Chondrocyte (in vitro differentiated cells): ENCODE measurements at places on chromosomes 12 and 14. TPM values are rescaled to one million over a fixed set of nuclear protein-coding genes. Genes with fewer than 3 reads are reported as not detected.

- peak; percentile 83 for DNase-seq
Observed at GRCh38 chr12:74292351-74293194, 245.1 kb upstream of the ATXN7L3B start.

Gene IQSEC3
- 0.41 TPM in 1 of 3 replicates, not detected in the others for total RNA-seq

DNA sequence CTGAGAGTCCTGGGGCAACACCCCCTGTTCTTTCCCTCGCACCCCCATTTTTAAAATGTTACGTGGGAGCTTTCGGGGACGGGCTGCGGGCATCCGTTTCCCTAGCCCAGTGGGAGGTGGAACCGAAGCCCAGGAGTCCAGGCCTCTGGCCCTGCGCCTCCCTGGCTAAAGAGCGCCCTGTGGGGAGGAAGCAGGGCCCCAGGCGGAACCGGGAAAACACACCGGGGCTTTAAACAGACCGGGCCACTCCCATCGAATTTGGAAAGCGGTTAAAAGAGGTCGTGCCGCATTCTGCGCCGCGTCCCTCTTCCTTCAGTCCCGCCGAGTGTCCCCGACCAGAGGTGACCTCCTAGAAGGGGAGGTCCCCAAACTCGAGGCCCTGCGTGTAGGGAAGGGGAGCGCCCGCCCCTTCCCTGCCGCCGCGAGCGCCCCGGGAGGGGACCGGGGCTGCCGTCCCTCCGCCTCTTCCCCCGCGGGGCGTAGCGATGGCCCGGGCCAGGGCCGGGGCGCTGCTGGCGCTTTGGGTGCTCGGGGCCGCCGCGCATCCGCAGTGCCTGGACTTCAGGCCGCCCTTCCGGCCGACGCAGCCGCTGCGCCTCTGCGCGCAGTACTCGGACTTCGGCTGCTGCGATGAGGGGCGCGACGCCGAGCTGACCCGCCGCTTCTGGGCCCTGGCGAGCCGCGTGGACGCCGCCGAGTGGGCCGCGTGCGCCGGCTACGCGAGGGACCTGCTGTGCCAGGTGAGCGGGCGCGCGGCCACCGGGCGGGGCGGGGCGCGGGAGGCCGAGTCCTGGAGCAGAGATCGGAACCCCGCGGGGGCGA lies at the start of gene HHIPL1:
HHIPL1 (plus strand) TSS at position 407 of the 822 bp plus-strand sequence; CDS start at position 486, 79 bp downstream.
- DNase-seq, result no peak

GRCh38 chr14:51424041-51424440 lies 184.0 kb downstream of the TMX1 start:
- no peak for DNase-seq

Gene KLHL33
- not detected in 3 replicates for total RNA-seq

GRCh38 chr12:18261273-18261672 lies at the start of gene PIK3C2G:
Gene PIK3C2G, plus strand, starts transcription at chr12:18261518. Its CDS starts 20,564 bp downstream, at chr12:18282082.
- no peak for DNase-seq

- no peak for DNase-seq
Observed at GRCh38 chr12:72100854-72101253, 162.2 kb downstream of the TPH2 start.

DNA sequence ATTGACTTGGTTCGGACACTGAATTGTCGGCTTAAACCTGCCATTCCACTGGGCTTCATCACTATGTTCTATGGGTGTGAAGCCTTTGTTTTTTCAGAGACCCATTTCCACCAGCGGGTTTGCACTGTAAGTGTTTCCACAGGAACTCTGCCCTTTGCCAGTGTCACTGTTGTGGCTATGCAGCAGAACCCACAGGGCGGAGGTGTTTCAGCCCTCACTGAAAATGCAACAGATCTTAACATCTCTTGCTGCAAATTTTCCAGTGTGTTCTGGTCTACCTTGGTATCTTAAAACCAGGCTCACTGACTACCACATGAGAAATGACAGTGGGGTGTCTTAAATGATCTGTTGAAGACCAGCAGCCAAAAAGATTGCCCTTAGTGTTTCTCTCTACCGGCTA lies 21.1 kb downstream of the PRKCH start:
- no peak for DNase-seq

DNA sequence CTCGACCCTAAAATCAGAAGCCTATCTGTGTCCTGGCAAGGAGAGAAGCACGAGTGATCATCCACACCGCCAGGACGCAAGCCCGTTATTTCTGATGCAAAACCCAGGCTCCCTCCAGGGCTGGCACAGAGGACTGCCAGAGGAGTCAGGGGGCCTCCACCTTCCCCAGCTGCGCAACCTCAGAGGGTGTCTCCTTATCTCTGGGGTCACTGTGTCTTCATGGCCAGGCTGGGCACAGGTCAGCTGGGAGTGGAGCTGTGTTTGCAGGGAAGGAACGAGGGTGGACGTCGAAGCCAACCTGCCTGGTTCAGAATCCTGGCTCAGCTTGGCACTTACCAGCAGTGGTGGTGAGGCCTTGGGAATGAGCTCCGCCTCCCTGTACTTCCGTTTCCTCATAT lies 12.0 kb upstream of the SERPINA3 start:
- DNase-seq, result peak; percentile 58

Gene PTGDR
- total RNA-seq, result 0.07 TPM in 1 of 3 replicates, not detected in the others

Gene SPRYD4
- 1.5 to 2.7 TPM (median 1.6 TPM) in 3 replicates for total RNA-seq

GRCh38 chr12:1217191-1217949 lies 226.3 kb downstream of the ERC1 start:
- DNase-seq, result no peak

DNA sequence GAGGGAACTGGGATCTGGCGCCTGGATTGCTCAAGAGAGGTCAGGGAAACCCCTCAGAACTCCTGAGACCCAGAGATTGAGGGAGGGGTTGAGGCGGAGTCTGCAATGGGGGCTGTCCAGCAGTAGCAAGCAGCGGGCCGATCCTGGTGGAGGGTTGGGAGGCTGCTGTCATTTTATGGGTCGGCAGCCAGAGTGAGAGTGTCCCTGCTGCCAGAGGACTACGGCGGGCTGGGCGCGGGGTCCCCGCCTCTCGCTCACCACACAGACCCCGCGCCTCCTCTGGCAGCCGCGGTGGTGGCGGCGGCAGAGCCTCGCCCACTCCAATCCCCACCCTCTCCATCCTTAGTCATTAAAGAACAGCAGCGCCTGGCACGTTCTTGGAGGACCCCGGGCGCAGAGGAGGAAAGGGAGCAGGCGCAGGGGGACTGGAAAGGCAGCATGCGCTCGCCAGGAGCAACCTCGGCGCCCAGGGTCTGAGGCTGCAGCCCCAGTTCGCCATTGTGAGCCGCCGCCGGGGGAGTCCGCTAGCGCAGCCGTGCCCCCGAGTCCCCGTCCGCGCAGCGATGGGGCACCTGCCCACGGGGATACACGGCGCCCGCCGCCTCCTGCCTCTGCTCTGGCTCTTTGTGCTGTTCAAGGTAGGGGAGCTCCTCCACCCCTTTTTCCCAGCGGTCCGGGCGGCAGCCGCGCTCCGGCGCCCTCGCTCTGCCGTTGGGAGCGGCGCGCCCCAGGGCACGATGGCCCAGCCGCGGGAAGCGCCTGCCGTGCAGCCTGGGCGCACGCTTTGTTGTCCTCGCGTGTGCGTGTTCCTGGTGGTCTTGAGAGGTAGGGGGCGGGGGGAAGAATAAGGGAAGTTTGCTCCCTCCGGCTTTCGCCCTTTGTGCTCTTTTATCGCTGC lies at the start of gene PTPRO:
PTPRO (plus strand) TSS at position 345 of the 898 bp plus-strand sequence.
- no peak for DNase-seq

DNA sequence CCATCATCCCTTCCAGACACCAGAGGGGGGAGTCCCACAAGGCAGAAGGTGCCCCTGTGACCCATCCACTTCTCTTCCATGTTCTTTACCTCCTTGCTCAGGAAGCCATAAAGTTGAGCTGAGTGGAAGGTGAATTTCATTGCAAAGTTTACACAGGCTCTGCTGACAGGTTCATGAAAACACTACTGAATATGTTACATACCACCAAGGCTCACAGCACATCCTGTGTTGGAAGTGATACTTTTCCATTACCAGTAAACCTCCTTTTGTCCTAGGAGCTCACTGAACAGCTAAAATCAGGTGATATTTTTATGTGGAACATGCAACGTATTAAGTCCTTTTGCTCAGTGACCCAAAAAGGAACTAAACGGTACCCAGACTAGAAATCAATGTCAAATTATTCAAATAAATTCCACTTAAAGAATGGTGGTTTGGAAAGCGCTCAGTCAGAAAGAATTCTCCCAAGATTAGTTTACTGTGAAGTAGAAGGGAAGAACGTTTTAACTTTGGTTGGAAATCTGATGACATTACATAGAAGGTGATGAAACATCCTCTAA lies 196.2 kb upstream of the NUDT4 start:
- no peak for DNase-seq

- DNase-seq, result no peak
Observed at GRCh38 chr12:106342397-106343213, 14.9 kb upstream of the POLR3B start.

DNA sequence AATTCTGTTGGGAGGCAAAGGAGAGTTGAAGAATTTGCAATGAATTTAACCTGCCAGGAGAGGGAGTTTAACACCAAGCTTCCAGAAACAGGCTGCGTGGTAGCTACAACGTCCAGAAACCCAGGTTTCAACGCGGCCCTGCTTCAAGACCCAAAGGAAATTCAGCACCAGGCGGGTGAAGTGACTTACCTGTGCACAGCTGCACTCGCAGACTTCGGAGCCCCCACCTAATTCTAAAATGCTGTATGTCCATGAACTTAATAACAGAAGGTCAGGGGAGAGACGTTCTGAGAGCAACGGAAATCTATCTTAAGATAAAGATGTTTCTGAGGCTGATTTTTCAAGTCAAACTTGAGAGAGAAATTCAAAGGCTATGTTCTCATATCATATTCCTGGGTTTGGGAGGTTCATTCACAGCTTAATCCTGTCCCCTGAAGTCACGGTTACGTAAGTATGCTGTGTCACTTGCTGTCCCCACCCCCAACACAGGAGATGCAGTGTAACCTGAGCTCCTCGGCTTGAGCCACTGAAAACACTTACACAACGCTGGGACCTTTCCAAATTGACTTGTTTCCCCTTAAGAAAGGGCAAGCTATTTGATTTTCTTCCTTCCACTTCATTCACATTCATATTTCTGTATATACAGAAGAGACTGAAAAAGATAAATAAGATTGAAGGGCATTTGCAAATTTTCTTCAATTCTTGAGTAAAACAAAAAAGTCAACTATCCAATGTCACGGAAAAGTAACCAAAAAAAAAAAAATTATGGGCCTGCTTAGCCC lies 22.7 kb downstream of the CLIP1 start:
- DNase-seq, result no peak

GRCh38 chr12:128853600-128854197 lies 421 bp downstream of the GLT1D1 start:
- DNase-seq, result peak; percentile 78

DNA sequence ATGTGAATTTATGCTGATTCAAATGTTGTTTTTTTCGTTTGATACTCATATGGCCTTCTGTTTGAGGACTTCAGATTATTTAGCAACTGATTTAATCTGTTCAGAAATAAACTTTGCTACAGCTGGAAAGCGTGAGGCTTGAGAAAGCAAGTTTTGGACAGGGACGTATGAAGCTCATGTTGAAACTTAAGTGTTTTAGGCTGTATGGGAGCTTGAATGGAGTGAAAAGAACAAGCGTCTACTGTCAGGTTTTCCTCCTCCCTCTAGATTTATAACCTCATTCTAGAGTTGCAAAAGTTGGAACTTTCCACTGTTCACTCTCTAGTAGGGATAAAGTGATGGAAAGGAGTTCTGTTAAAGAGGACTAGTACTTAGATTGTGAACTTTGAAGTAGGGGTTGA lies 1.0 kb downstream of the PRPF39 start:
- DNase-seq, result no peak

DNA sequence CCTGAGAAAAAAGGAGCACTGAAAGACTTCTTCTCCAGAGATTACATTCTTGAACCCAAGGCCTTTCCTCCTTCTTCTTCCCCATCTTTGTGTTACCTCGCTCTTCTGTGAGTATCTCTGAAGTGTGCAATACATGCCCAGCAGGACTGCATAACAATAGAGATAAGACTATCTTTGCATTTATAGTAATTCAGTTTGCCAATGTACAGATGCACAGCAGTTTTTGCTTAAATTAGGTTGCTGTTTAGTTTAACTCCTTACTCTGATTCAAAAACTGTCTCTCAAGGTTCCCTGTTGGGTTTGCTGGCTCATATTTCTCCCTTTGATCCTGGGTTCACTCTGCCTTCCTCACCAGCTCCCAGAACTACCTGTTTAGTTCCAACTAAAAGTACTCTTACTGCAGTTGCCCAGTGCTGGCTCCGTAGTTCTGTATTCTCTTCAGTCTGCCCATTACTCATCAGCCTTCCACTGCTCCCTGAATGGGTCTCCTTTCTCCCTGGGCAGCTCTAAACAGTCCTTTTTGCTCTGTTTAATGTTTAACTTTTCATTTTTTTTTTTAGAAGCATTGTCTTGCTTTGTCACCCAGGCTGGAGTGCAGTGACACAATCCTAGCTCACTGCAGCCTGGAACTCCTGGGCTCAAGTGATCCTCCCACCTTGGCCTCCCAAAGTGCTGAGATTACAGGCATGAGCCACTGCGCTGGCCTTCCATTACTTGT lies 180.6 kb upstream of the CAND1 start:
- no peak for DNase-seq

- no peak for DNase-seq
Observed at GRCh38 chr12:72010356-72010755, 71.7 kb downstream of the TPH2 start.

GRCh38 chr12:22333713-22334409 lies 646 bp downstream of the ST8SIA1 start:
- DNase-seq, result no peak

DNA sequence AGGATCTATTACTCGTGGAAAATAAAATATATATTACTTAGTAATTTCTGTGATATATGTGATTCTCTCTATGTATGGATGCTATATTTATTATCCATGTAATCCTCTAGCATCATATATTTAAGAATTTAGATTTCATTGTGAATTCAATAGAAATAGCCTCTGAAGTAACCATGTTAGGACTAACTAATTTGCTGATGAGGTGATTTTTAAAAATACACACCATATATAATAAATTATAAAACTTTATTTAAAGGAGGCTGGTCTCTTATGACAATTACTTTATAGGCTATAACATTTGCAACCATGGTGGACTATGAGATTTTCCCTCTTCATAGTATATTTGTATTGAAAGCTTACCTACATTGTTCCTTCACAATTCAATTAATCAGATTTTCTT lies 424.9 kb upstream of the MGAT4C start:
- DNase-seq, result no peak

DNA sequence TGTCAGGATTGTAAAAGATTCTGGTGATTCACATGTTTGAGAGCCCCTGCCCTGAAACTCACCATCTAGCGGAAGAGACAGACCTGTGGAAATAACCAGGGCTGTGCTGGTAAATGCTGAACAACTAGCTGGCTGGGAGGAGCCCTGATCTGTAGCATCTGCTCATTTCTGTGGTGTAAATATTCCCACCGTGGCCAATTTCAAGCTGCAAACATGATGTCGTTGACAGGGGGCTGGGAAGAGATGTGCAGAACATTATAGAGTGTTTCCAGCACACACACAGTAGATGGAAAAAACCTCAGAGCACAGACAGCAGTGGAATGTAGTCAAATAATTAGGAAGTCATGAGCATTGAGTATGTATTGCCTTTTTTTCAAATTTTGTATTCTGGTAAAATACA lies 138.2 kb downstream of the PHETA1 start:
- no peak for DNase-seq

- no peak for DNase-seq
Observed at GRCh38 chr12:54394281-54394719, 9.8 kb upstream of the ZNF385A start.

GRCh38 chr12:86663173-86663572 lies 407.0 kb upstream of the MGAT4C start:
- DNase-seq, result no peak

Gene PLA2G1B
- 0.42 to 1.1 TPM in 2 of 3 replicates, not detected in the other for total RNA-seq

Gene SLC35F4
- total RNA-seq, result not detected in 3 replicates

GRCh38 chr12:67534046-67534445 lies 114.5 kb upstream of the DYRK2 start:
- DNase-seq, result no peak

GRCh38 chr14:23735394-23735793 lies 99.2 kb downstream of the DHRS2 start:
- no peak for DNase-seq

- DNase-seq, result no peak
Observed at GRCh38 chr14:35999294-35999693, 173.2 kb downstream of the BRMS1L start.
